Stimulated activated CD4-positive, alpha-beta T cell treated with anti-CD3 and anti-CD28 coated beads, Interleukin-1b, Interleukin-23, amount 100 ng/mL, for 24 hours (primary cell): ENCODE measurements at places on chromosomes 16 and 17.
A peak's percentile ranks its signal among the peaks of the same experiment; 100 is the strongest.

DNA sequence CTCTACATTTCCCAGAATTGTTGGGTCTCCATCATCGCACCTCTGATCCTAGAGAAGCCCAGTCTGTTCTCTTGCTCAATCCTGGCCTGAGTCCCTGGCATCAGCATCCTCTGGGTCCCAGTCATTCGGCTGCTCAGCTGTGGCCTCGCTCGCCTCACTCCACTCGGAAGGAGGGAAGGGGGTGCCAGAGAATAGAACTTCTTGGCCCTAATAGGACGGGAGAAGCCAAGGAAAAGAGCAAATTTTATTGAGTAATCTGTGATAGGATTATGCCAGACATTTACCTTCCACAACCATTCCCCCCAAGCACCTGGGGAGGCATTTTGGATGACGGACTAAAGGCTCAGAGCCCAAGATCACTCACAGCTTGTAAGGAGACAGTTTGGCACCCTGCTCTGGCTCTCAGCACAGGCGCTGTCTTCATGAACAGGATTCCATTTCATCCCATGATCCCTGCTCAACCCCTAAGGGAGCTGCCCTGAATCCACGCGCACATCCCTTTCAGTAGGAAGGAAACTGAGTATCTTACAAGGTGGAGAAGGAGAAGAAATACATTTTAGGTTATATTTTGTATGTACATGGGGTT is 498 bp upstream of the CLEC10A start:
- DNase-seq, result no peak

- DNase-seq, result no peak
Observed at GRCh38 chr17:31111183-31111582, 16.4 kb downstream of the NF1 start.

GRCh38 chr17:74211141-74211911 is 2.0 kb upstream of the TTYH2 start:
- peak; percentile 13 for DNase-seq

GRCh38 chr16:81875461-81875860 is 96.4 kb downstream of the PLCG2 start:
- no peak for DNase-seq

DNA sequence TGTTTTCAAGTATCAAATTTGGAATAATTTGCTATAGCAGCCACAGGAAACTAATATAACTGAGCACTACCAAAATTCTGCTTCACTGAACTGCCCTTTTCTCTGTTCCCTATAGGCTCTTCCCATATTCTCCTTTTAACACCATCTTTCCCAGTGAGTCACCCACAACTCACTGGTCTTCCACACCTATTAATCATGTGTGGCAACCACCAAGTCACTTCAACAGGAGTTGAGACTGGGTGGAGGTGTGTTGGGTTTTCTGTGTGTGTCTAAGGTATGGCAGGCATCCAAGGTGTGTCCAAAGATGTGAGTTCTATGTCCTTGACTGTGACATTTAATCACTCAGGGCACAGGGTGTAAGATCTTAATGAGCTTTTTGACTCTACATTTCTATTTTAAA is 610.0 kb upstream of the CDH11 start:
- no peak for DNase-seq

DNA sequence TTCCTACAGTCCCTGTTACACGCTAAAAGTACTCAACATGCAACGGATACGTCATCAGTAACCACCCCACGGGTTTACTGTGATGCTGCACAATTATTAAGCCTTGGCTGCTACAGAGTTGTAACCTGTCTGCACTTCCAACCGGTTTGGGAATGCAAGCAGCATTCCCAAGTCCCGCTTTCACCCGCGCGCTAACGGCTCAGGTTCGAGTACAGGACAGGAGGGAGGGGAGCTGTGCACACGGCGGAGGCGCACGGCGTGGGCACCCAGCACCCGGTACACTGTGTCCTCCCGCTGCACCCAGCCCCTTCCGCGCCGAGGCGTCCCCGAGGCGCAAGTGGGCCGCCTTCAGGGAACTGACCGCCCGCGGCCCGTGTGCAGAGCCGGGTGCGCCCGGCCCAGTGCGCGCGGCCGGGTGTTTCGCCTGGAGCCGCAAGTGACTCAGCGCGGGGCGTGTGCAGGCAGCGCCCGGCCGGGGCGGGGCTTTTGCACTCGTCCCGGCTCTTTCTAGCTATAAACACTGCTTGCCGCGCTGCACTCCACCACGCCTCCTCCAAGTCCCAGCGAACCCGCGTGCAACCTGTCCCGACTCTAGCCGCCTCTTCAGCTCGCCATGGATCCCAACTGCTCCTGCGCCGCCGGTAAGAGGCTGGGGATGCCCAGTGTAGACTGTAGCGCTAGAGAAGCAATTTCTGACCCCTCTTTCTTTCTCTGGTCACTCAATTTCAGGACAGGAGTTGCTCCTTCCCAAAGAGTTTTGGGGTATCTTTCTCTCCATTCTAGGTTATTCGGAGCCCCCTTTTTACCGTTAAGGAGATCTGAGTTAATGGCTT is at the start of gene MT2A:
Gene MT2A (plus strand): TSS at position 542 of the 833 bp plus-strand sequence. CDS start 72 bp downstream, at position 614.
- peak; percentile 83 for DNase-seq

DNA sequence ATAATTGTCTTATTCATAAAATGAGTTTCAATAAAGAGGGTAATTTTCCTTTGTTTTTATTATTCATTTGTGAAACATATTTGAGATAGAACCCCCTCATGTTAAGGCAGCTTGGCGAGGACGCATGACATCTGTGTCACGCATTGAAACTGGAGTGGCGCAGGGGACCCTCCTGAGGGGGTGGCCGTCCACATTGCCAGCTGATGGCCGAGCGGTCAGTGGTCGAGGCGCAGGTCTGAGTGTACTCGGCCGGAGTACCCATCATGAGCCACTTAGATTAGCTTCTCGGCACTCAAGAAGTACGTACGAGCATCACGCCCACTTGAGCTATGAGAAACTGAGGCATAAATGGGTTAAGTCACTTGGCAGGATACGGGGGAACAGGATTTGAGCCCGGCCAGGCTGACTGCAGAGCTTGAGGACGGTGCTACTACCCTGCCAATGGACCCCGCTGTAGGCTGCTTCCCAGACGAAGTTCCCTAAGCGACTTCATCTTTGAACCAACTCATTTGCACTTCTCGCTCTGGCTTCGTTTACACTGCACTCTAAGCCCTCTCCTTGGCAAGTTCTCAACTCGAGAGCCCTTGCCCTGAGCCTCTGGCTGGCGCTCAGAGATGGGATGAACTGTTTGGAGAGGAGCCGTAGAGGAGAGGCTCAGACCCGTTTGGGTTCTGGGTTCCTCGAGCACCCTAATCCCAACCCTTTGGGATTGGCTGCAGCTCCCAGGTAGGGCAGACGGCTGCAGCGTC is 91.8 kb downstream of the SDK2 start:
- DNase-seq, result no peak

GRCh38 chr16:1610899-1611632 is 806 bp downstream of the IFT140 start:
- DNase-seq, result no peak

- DNase-seq, result no peak
Observed at GRCh38 chr16:23080329-23080728, 68.9 kb downstream of the USP31 start.

- no peak for DNase-seq
Observed at GRCh38 chr16:88310796-88311605, 71.8 kb upstream of the ZNF469 start.

DNA sequence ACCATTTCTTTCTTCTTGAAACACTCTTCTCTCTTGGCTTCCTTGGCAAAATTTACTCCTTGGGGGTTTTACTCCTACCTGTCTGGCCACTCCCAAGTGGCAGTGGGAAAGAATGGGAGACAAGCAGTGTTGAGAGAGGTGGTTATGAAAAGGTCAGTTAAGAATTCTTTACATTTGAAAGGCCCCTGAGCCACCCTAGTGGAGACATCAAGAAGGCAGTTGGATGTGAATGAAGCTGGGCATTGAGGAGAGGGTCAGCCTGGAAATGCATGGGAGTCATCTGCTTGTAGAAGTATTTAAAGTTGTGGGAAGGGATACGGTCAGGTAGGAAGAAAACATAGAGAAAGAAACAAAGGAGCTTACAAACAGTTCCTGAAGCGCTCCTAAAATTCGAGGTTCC is 42.3 kb upstream of the CCNF start:
- DNase-seq, result no peak

DNA sequence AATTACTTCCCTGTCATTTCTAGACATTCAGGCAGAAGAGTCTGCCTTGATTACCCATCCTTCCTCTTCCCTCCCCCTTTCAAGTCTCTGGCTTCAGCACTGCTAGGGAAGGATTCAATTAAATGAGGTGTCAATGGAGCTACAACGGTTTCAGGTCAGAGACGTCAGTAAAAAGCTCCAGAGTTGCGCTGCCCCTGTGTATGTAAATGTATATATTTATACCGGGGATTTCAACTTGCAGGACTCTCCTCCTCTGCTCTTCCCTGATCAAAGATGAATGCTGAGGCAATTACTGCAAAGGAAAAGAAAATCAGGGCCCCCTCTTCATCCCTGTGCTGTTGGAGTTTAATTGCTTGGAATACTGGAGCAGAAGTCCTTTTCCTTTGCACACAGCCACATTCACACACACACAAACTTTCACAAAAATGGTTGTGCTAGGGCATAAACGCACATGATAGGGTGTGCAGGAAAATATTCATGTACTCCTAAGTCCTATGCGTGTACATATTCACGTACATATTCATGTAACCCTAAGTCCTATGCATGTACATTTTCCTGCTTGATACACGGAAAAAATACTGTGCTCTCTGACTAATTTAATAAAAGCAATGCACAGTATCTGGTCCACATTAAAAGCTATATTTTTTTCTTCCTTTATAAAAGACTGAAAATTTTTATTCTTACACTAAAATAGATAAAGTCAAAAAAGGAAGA is 129.7 kb upstream of the PMFBP1 start:
- no peak for DNase-seq

GRCh38 chr17:45139533-45139920 is 4.0 kb downstream of the ACBD4 start:
- no peak for DNase-seq

GRCh38 chr17:57955183-57955931 is at the start of gene CUEDC1:
Gene CUEDC1, minus strand, starts transcription at chr17:57955412. Its CDS starts 69,848 bp downstream, at chr17:57885564.
- DNase-seq, result peak; percentile 51

DNA sequence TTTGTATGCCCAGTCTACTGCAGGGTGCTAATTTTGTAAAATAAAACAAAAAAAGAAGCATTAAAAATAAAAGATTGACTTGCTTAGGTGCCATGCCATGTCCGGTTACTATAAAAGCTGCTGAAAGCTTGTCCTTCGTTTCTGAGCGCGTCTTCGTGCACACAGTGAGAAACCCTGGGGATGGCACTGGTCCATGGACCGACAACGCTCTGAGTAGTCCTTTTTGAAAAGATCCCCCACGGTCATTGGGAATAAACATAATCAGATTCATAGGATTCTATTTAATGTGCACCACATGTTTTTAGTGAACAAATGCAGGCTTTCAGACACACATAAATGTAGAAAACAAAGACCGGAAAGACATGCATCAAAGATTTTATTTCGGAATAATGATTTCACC is 146.3 kb downstream of the XYLT1 start:
- DNase-seq, result no peak

DNA sequence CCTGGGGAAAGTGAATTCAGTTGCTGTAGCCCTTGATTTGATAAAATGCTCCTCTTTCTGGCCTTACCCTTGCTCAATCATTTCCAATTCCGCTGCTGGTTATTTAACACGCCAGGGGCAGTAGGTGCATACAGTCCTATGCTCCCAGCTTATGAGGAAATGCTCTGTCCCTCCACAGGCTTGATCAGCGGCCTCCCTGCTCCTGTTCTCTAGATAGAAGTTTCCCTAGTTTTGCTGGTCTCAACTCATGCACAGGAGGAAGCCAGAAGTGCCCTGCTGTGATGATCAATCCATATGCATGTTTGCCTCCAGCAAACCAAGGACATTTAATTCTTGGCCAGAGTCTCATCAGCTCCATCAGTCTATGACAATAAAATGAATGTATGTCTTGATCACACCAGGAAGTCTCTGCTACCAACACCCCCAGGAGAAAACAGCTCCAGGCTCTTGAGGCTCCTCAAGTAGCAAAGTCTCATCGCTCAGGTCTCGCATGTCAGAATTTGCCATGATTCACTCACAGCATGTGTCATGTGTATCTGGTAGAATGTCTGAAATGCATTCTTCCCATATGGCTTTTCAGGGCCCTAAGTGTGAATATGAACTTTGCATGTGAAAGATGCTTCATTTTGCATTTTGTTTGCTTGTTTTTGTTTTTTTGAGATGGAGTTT is 208.9 kb downstream of the CDH13 start:
- DNase-seq, result no peak

GRCh38 chr17:5468075-5468473 is 708 bp downstream of the DHX33 start:
- DNase-seq, result no peak

DNA sequence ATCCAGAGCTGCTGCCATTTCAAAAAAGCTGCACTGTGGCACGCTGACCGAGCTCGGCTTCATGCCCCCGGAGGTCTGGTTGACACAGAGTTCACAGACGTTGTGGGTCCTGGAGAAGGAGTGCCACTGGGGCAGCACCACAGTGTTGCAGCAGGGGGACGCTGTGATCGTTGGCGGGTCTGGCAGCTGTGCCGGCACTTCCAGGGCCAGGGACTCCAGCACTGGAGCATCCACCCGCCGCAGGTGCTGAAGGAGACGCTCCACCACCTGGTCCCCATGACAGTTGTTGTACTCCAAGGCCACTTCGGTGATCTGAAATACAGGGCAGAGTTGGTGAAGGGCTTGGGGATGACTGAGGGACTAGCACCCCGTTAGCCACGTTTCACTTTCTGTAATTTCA is 23.5 kb downstream of the SNN start:
- no peak for DNase-seq

GRCh38 chr17:64420143-64420670 is 28.7 kb upstream of the MILR1 start:
- DNase-seq, result no peak

GRCh38 chr17:38327936-38328335 is 15.8 kb downstream of the GPR179 start:
- DNase-seq, result no peak

DNA sequence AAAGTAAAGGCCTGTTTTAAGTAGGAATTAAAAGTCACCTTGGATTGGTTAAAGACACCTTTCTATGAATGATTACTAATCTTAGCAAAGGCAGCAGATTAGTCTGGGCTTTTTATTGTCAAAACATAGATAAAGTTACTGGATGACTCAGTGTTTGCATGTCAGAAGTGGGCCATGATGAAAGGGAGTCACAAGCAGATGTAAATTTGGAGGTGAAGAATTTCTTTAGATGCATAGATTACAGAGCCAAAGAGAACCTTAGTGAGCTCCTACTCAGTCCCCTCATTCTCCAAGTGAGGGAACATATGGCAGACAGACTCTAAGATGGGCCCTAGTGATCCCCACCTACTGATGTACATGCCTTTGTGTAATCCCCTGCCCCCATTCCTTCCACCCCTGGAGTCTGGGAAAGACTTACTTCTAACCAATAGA is 124.5 kb downstream of the HS3ST3A1 start:
- DNase-seq, result no peak
